ENCODE measurements at places on chromosomes 6 and 20.

DNA sequence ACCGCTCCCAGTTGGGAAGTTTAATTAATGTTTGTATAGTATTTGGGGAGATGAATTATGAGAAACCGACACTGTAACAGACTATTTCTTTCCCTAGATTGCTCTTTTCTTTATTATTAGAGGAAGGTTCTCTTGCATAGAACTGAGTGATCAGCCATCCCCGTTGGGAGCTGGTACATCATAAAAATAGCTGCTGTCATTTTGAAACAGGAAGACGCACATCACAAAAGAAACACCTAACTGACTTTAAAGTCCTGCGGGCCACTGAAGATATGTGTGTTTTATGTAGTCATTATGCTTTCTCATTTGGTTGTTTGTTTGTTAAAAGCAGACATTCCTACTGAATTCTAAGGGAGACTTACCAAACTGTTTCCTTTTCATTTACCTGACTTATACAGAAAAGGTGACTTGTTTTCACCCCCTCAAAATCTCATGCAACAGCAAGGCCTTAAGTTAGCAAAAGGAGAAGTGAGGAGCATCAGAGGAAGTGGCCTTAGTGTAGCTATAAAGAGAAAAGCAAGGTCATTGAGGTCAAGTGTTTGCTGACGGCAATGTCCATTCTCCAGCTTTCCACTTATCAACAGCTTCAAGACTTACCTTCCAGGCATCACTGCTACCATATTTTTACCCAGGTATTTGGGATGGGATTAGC is 91.0 kb downstream of the PKHD1 start:
- DNase-seq = no peak

GRCh38 chr20:63697357-63697867 is 960 bp downstream of the TNFRSF6B start:
- no peak for DNase-seq

DNA sequence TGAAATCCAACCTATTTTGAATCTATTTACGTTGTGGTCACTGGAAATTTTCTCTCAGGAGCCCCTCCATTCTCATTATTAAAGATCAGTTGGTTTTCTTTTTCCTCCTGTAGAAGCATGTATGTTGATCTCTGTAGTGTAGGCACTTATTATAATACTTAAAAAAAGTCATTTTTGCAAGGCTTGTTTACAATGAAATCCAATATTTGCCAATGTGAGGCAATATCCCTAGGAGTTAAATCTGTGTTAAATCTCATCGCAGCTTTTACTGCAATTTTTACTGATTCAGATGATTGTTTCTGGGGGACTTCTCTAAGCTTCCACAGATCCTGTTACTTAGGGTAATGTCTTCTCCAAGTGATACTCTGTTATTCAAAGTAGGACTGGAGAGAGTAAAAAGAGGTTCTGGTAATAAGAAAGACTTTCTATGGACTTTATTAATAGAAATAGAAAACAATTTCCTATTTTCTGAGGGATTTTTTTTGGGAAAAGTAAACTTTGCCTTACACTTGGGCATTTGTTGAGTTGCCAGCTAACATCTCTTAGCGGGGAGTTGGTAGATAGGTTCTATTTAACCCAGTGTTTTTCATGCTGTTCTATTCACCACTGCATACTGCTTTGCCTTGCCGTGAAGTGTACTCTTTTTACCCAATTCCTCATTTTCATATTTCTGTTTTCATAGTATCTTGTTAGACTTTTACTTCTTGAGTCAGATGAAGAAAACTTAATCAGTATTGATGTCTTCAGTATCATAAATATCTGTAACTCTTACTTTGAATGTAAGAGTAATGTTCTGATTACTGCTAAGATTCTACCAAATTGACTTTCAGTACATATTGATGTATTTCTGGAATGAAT is 48.6 kb downstream of the CDKAL1 start:
- no peak for DNase-seq

DNA sequence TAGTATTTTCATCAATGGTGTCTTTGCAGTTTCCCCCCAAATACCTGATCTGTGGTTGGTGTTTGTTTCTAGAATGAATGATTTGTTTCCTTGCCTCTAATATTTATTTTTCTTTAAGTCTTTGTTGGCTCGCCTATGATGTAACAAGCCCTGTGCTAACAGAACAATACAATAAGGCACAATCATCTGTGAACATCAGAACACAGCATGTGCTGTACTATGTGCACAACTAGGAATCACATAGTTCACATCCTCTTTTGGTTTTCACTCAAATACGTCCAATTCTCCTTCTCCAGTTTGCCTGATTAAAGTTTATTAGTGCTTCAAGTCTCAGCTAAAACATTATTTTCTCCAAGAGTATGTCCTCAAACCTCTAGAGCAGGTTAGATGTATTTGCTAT is 613.1 kb downstream of the EPHA7 start:
- DNase-seq = no peak

DNA sequence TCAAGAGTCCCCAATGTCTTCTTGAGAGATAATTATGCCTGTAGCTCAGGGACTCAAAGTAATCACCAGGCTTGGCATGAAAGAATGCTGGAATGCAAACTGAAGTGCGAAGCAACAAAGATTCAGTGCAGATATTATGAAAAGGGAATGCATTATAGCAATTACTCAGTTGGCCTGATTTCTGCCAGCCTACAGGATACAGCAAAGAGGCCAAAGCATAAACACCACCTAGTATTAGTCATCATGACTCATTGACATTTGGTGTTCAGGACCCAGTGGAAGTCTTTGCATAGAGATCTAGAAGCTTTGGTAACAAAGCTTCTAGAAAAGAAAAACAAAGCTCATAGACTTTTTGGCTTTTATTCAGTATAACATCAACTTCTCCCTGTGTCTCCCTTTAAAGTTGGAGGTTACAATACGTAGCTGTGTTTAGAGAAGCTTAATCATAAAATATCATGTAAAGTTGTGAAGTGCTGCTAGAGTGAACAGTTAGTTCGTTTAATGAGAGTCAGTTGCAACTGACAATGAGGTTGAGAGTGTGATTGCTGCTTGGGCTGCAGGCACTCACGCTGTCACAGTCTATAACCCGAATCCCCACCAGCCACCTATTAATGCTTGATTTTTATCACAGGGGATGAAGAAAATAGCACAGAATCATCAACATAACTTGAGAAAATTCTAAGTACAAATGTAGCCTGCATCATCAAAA is 932.7 kb downstream of the TFAP2A start:
- DNase-seq = peak; percentile 33

GRCh38 chr6:128487055-128487454 is 33.3 kb downstream of the PTPRK start:
- DNase-seq = no peak

DNA sequence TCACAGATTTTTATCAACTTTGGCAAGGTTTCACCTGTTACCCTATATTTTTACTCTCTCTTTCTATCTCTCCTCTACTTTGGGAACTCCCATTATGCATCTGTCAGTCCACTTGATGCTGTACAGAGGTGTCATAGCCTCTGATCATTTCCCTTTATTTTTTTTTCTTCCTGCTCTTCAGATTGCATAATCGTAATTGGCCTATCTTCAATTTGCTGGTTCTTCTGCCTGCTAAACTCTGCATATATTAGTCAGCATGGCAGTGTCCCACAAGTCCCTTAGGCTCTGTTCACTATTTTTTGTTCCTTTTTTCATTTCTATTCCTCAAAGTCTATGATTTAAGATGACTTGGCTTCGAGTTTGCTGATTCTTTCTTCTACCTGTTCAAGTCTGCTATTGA is 44.7 kb upstream of the MICB start:
- DNase-seq = no peak

DNA sequence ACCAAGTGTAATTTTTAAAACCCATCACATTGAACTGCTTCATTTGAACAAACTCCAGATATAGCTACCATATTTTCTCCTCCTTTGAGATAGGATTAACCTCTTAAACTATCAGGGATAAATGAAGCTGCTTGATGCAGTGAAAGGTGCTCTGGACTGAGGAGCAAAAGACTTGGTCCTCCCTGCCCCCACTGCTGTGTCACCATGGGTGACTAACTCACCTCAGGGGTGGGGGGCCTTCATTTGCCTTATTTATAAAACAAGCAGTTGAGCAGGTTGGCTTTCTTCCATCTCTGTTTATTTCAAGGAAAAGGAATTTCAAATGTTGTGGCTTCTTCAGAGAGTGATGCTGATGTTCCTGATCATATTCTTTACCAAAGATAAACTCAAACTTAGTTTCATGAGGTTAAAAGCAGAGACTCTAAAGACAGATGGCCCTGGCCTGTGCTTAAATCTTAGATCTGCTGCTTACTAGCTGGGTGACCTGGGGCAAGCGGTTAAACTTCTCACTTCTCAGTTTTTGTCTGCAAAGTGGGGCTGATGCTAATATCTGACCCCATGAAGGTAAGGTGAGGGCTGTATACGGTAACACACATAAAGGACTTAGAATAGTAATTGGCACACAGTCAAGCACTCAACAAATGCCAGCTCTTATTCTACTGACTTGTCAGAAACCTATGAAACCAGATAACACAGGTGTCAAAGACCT is 50.5 kb downstream of the FHL5 start:
- DNase-seq = no peak

DNA sequence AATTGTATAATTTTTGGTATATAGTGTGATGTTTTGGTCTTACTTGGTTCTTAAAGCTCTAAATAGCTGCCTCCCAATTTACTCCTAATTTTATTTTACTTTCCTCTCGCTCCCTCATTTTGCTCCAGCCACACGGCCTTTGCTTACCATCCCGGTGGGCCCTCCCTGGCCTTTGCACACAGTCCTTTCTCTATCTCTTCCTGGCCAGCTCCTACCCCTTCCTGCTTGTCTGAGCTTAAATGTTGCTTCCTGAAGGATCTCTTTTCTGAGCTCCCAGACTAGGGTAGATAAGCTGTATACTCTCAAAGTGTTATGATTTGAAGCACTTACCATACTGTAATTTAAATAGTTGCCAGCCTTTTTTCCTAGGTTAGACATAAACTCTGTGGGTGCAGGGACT is 121.7 kb downstream of the UTRN start:
- no peak for DNase-seq

Data from Ammon's horn (tissue), 1 donor.